ENCODE measurements at places on chromosomes 13 and 19.

GRCh38 chr19:44708940-44709339 lies 10.0 kb downstream of the CEACAM16 start:
- no peak for DNase-seq

GRCh38 chr13:39945226-39945625 lies 289.8 kb downstream of the COG6 start:
- DNase-seq, result peak; percentile 41

GRCh38 chr19:5954293-5954692 lies 23.6 kb downstream of the RANBP3 start:
- DNase-seq, result no peak

DNA sequence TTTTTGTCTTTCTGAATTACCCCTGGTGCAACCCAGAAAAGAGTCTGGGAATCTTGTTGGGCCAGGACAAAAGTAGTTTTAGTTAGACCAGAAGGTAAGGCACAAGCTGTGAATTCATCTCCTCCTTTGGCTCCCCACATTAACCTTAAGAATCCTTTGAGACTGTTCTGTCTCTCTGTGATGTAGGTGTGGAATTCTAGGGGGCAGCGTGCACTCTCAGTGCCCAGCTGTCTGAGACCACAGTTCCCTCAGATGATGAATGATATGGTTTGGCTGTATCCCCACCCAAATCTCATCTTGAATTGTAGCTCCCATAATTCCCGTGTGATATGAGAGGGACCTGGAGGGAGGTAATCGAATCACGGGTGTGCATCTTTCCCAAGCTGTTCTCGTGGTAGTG lies 43.9 kb downstream of the ZNF506 start:
- DNase-seq, result no peak

- no peak for DNase-seq
Measured at GRCh38 chr13:104375614-104376013, 1309.4 kb upstream of the SLC10A2 start.

DNA sequence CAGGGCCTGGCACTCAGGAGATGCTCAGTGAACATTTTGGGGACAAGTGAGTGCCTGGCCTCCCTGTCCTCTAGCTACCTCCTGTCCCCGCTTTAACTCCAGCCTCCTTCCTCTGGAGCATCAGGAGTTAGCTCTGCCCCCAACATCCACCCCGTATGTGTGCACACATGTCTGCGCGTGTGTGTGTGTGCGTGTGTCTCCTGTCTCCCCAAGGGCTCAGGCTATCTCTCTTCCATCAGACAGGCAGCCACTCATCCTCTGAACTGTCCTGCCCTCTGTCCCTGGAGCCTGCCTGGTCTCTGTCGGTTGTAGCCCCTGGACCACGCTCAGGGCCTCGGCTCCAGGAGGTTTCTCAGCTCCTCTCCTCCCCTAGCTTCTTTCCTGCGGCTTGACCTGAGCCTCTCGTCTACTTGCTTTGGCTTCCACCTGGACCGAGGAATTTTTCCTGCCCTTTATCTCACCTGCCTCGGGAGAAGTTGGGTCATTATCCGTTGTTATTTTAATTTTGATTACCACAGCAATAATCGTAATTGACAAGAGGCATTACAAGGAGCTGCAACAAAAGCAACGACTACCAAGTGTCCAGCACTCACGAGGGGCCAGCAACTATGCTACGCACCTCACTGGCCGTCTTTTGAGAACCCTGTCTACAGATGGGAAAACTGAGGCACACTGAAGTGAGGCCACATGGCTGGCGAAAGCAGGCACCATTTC lies 32.0 kb upstream of the ASF1B start:
- DNase-seq, result no peak

- DNase-seq, result no peak
Measured at GRCh38 chr19:40335855-40336600, 12.2 kb downstream of the C19orf47 start.

DNA sequence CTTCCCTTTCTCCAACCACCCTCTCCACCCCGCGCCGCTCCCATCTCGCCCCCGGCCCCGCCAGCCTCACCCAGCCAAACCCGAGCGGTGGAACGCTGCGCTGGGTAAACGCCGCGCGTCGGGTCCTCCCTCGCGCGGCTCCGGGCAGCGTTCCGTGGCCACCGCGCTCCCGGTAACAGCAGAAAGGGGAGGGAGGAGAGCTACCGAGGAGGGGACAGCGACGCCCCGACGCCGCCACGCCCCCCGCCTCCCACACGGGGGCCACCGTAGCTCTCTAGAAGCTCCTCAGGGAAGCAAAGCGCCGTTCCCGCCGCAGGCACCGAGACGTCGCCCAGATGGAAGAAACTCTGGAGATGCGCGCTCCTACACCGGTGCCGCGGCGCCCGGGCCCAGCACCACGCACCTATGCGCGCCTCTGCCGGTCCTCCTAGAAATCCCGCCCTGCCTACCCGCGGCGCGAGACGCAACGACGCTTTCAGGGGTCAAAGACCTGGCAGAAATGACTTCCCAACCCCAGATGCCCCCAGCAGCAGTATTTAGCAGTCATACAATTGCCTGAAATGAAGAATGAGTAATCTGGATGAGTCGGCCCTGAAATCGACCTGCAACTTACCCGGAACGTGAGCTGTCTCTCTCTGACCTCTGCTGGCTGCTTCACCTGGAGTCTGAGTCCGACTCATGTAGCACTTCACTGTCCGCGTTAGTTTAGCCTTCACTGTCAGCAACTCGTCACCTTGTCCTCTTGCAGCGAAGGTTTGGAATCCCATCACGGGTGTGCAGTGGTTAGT lies at the start of gene RUBCNL:
RUBCNL (minus strand) TSS at position 189 of the 788 bp plus-strand sequence. CDS start 14,777 bp downstream, outside the sequence.
- DNase-seq, result peak; percentile 49

- no peak for DNase-seq
Measured at GRCh38 chr13:89803839-89804238, 1543.6 kb upstream of the MIR17HG start.

DNA sequence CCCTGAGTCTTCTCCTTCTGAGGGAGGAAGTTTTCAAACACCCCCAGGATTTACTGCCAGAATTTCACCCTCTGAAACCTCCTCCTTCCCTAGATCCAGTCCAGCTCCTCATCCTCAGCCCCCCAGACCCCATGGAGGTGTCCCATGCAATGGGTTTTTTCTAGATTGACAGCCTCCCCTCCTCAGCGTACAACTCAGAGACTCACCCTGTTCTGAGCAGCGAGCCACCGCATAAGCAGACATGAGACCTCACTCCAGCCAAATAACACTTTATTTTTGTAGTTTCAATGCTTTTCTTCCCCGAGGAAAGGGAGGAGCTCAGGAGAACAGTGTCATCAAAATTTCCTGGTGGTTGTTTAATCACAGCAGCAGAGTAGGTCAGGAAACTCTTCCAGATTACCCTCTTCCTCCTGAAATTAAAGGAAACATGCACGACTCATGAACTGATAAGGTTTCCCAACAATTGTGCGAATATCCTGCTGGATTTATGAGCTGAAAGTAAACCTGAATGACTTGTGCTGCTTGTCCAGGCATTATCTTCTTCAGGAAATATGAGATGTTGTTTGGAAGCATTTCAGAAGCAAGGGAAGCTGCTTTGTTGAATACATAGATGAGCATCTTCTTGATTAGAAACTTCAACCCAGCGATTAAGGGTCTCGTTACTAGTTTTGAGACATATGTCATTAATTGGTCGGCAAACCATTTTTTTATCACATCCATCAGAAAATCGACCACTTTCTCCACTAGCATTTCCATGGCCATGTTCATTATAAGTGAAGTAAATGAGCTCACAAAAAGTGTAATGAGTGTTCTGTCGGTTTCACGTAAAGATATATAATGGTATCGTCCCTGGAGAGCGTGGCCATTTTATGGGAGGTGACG lies 36.2 kb downstream of the ERICH4 start:
- DNase-seq, result no peak

DNA sequence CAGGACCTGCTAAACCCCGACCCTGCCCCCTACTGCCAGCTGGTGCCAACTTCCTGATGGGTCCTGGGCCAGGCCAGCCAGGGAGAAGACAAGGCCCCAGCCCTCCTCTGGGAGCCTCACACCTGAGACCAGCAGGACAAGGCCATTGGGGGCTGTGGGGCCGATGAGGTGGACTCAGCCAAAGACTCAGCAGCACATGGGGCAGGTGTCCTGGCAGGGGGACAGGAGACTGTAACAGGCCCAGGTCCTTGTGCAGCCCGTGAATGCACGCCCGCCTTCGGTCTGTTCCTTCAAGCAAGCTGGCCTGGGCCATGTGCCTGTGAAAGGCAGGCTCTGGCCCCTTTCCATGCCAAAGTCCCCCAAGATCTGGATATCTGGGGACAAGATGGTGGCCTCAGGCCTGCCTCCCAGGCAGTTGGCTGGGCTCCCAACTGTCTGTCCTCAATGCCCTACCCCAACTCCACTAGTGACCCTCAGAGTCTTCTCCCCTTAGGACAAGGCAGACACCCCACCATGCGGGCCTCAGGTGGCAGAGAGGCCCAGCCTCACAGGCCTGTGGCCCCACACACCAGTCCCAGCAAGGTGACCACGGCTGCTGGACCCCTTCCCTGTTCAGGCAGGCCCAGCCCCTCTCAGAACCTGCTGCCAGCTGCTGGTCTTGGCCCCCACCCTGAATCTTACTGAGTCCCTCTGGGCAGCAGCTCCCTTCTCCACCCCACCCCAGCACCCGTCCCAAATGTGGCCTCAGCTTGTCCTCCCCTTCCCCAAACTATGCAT lies 12.3 kb downstream of the CEACAM19 start:
- no peak for DNase-seq

DNA sequence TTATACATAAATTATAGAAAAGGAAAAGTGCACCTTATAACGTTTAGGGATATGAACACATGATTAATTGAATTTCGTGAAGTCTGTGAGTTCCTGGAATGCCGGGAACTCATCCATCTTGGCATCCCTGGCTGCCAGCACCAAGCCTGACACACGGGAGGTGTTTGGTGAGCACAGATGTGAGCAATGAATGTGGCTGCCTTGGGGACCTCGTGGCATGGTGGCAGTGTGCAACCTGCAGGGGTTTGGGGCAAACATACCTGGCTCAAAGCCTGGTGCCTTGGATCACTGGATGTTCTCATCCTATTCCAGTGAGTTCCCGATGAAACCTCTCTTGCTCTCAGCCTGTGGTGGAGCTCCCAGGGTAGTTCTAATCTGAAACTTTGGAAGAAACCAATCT lies 10.4 kb upstream of the MAP2K2 start:
- no peak for DNase-seq

- no peak for DNase-seq
Measured at GRCh38 chr13:24225930-24226329, 65.4 kb downstream of the SPATA13 start.

- DNase-seq, result no peak
Measured at GRCh38 chr13:23383151-23383550, 50.4 kb downstream of the SACS start.

DNA sequence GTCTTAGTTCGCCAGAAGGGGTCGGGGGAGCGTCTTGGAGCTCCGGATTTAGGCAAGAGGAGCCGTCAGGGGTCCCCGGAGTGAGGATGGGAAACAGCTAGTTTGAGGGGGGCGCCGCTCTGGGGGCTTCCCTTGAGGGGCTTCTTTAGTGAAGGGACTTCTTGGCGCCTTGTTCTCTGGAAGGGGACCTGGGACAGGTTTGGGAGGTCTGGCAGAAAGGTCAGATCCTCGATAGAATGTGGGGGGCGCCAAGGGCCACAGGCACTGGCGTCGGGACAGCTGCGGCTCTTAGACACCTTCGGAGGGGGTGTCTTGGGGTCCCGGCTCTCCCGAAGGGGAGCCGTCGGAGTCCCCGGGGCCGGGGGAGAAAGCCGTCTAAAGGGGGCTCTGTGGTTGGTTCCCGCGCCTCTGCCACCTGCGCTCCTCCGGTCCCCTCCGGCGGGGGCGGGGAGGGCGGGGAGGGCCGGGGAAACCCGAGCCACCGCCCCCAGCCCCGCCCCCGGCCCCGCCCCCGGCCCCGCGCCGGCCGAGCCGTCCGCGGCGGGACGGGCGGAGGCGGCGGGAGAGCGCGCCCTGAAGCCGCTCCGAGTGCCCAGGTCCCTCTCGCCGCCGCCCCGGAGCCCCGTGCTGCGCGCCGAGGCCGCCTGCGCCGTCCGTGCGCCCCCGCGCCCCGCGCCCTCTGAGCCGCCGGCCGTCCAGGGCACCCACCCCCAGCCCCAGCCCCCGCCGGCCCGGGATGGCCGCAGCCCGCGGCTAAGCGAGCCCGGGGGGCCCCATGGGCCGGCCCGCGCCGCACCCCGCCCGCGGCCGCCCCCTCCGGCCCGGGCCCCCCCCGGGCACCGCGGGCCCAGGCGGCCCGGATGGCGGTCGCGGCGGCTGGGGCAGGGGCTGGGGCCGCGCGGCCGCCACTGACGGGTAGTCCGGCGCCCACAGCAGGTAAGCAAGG lies at the start of gene NRTN:
NRTN (plus strand) TSS at position 552 of the 946 bp plus-strand sequence. CDS start 19,099 bp downstream, outside the sequence.
- DNase-seq, result peak; percentile 53

Measured in tongue (tissue), 3 donors.